Anterior cingulate cortex (tissue), 58 donors: ENCODE measurements at places on chromosomes 2 and 18.
A peak's percentile ranks its signal among the peaks of the same experiment; 100 is the strongest.

DNA sequence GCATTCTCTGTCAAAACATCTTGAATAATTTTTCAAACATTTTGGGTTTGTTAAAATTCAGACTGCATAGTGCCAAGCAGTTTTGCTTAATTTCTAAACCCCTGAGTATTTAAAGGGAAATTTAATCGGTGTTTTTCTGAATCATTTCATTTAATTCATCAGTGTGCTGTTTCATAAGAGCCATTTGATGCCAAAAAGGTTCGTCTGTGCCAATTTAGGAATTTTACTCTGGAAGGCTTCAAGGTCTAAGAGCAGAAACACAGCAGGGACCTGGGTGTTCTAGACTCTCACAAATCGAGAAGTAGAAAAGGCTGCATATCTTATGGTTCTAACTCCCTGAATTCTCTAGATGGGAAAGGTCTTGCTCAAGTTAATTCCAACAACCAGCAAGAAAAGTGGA is 311.9 kb upstream of the NT5C1B start:
- DNase-seq, result no peak

GRCh38 chr18:45167631-45168280 is 447.5 kb upstream of the SLC14A2 start:
- no peak for DNase-seq

DNA sequence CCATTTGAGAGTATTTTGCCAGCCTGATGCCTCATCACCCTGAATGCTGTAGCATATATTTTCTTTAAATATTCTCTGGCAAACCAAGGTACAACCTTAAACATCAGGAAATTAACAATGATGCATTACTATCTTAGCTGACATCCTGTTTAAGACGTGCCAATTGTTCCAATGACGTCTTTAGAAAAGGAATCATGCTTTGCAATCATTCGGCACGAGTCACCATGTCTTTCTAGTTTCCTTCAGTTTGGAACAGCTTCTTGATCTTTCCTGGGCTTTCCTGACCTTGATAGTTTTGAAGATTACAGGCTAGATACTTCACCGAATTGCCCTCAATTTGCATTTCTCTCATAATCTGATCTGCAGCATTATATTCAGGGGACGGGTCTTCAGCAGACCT is 88.2 kb upstream of the GLI2 start:
- no peak for DNase-seq

- DNase-seq, result no peak
These were observed 116.6 kb downstream of the ACTR3 start for GRCh38 chr2:114006460-114006859.

GRCh38 chr18:48208432-48209140 is 200.6 kb downstream of the ZBTB7C start:
- DNase-seq, result no peak

DNA sequence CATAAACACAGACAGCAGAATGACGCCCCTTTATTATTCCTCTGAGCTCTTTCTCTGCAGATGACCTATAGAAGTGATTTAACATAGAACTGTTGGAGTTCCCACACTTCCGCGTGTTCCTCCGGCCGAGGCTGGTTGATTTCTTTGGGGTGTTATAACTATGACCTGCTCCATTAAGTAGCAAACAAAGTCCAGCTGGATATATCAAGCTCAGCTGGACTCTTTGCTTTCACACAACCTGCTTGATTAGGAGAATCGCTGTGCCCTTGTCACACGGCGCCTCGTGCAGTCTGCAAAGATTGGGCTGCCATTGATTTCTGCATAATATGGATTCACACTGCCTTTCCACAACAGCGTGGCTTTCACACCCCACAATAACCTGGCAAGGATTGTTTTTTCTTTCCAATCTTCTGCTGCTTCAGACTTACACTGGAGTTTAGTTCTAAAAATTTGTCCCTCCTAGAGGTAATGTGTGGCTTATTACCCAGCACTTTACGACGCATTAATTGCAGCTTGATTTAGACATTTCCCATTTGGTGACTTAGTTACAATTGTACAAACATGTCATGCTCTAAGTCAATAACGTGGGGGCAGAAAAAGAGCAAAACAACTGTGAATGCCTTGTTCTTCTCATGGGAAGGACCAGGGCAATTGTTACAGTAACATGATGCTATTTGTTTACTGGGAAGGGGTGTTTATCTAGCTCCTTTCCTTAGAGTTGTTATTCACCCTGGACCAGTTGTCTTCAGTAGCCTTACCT is 485.7 kb downstream of the TXNL1 start:
- no peak for DNase-seq

- no peak for DNase-seq
These were observed 593 bp downstream of the SP140L start for GRCh38 chr2:230327418-230328154.

DNA sequence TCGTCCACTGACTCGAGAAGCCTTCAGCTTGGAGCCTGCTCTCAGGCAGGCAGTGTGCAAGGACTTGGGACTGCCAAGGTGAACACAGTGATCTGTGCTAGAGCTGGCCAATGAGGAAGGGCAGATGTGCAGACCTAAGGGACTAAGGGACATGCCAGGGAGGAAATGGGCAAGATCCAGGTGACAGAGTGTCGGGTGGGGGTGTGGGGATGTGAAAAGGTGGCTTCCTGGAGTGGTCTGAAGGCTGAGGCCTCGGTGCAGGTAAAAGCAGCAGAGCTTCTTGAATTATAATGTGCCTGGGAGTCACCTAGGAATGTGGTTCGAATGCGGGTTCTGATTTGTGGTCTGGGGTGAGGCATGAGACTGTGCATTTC is 42.0 kb downstream of the STEAP3 start:
- DNase-seq, result no peak

DNA sequence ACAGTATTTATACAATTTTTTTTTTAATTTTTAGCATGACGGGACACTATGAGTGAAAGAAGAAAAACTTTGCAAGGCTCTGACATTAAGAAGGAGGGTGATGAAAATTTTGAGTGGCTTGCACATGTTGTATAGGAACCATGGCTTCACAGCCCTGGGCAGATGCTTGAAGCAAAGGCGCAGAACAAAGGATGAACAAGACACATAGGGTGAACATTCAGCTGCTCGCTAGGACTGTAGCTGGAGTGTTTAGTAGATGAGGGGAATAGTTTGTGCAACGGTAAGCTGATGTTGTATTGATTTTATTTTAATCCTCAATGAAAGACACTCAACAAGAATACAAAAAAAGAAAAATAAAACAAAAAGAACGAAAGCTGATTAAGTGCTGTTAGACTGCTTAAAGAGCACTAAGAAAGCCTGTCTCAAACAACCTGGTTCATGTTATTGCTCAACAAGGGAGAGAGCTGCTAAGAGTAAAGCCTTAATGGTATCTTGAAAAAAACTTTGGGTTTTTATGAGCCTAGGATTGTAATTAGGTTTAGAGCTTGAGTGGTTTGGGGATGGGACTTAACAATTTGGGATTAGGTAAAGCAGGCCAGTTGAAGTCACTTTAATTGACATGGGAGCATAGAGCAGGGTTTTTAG is 41.2 kb upstream of the GCFC2 start:
- no peak for DNase-seq

- DNase-seq, result no peak
These were observed 21.9 kb downstream of the APCDD1 start for GRCh38 chr18:10476338-10476791.

- DNase-seq, result no peak
These were observed 207.4 kb downstream of the NEDD4L start for GRCh38 chr18:58251416-58251815.

DNA sequence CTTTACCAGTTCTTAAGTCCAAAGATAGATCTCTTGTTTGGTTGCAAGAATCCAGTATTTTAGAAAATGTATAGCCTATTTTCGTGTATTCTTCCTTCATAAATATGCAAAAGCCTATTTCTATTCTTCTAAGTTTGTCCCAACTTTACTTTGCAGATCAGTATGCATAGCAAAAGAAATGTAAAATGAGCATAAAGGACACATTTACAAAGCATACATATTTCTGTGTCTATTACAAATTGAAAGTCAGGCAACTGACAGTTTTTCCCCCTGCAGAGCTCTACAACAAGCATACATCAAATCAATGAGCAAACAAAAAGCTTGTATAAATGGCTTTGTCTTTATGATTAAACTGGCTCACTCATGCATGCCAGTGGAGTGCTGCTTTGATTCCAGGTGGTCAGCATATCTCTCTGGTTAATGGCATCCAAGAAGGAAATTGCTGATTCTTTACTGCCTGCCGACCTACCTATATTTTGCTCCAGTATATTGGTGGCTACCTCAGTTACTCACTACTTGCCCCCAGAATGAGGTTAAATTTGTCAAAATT is 10.0 kb upstream of the VPS54 start:
- no peak for DNase-seq

DNA sequence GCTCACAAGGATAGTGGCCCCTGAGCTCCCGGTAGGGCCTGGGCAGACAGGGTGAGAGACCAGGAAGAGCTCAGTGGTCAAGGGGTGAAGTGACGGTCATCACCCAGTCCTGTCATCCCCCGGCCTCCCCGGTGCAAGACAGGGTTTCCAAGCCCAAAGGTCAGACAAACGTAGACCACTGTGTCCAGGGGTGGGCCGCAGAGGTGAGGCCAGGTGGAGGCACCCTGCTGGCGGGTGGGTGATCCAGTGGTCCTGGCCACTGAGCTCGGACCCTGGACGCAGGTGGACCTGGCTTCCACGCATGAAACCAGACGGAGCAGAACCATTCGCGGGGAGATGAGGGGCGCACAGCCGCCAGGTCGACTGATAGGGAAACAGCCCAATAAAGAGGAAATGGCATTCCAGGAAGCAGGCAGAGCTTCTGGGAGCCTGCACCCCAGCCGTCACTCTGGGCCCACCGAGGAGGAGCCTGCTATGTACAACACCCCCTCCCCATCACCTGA is 14.4 kb upstream of the SNED1 start:
- no peak for DNase-seq

- no peak for DNase-seq
These were observed 133.9 kb upstream of the CTAGE1 start for GRCh38 chr18:22551536-22552151.

DNA sequence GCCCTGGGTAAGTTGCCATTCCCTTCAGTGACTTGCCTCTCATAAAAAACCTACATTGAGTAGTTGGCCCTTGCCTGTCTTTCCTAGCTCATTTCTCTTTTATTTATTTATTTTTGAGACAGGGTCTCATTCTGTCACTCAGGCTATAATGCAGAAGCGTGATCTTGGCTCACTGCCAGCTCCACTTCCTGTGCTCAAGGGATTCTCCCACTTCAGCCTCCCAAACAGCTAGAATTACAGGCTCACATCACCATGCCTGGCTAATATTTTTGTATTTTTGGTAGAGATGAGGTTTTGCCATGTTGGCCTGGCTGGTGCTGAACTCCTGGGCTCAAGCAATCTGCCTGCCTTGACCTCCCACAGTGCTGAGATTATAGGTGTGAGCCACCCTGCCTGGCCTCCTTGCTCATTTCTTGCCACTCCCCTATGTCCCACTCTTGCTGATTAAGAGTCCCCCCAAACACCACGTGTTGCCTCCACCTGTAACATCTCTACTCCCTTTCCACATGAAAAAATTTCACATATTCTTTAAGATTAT is 12.6 kb downstream of the EVA1A start:
- DNase-seq, result no peak

DNA sequence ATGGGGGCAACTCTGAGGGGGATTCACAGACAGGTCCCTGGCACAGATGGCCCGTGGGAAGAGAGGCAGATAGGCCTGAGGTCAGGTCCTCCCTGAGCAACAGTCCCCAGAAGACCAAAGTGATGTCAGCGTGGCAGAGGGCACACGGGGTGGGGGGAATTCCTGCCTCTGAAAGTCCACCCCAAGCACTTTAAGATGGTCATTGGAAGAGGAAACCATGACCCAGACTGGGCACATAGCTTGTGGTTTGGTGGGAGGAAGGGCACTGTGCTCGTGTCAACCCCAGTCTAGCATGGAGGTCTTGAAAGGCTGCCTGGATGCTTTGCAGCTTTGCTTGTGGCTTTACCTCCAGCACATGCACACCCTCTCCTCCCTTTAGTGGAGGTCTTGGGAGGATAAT is 38.0 kb upstream of the SIX2 start:
- DNase-seq, result no peak

GRCh38 chr2:45874344-45874743 is 222.9 kb downstream of the PRKCE start:
- DNase-seq, result no peak

GRCh38 chr2:127169066-127169660 is 50.9 kb downstream of the CYP27C1 start:
- DNase-seq, result no peak

GRCh38 chr2:177264209-177264692 is 276 bp downstream of the NFE2L2 start:
- DNase-seq, result no peak

GRCh38 chr2:71575966-71576365 is 122.6 kb downstream of the DYSF start:
- DNase-seq, result no peak

DNA sequence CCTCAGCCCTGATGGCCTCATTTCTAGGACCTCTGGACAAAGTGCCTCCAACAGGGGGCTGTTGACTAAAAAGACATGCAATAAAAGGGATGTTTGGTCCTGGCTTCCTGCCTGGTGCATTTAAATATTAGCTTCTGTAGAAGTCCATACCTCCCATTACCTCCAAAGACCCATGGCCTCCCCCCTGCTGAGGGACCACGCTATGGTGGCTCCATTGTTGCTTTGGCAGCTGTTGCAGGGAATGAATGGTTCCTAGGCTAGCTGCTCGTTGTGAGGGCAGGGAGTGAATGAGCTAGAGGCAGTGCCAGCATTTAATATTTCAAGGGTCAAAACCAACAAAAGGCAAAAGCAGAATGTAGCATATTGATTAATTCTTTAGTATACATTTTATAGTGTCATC is 285.9 kb downstream of the SLC8A1 start:
- no peak for DNase-seq

DNA sequence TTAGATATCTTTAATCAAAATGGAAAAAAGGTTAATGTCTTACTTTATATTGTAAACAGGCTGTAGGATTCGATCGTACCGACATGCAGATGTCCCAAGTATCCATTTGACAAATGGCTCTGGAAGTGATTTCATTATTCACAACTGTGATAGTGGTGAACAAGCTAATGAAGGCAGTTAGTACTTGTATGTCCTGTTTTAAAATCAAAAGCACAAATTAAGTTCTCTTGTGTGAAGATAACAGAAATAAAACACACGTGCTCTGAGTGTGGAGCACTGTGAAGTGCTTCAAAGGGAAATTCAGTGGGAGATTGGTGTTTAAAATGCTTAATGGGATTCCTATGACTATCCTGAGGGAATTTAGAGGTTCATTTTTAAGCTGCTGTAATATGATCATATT is 8.6 kb upstream of the LRP1B start:
- DNase-seq, result no peak

- DNase-seq, result no peak
These were observed 727 bp downstream of the NCOA1 start for GRCh38 chr2:24491542-24492420.

GRCh38 chr2:201860636-201861066 is 54.3 kb downstream of the CDK15 start:
- peak; percentile 50 for DNase-seq
